GM18507 (cell line): ENCODE measurements at places on chromosomes 2 and 18.

DNA sequence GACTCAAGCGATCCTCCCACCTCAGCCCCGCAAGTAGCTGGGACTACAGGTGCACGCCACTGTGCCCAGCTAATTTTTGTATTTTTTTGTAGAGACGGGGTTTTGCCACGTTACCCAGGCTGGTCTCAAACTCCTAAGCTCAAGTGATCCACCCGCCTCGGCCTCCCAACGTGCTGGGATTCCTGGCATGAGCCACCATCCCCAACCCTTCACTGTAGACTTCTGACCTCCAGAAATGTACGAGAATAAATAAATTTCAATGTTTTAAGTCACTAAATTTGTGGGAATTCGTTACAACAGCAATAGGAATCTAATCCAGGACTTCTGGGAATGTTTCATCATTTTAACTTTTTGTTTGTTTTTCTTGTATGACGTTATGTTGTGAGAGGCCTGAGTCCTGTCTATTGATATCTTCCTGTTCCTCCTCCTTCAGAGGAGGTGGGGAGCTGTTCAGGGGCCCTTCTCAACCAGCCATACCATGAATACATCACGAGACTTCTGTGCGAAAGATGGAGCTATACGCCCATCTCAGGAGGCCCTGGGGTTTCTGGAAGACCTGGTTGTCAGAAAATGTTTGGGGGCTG is 40.0 kb downstream of the TEX44 start:
- no peak for DNase-seq

DNA sequence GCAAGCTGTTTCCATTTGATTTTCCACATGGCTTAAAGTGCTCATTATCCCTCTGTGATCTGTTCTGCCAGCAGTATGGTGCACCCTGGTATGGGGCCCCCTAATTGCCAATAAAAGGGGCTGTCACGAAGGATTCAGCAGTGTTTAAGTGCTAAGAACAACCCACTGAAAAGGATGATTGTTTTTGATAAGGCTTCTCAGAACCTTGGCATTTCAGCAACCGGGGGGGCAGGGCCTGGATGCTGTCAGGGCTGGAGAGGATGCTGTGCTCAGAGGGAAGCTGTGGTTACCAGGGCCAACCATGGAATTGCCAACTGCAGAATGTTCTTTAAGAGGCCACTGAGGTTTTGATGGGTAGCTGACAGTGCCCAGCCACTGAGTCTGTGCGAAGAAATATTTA is 117.8 kb downstream of the CTIF start:
- no peak for DNase-seq

DNA sequence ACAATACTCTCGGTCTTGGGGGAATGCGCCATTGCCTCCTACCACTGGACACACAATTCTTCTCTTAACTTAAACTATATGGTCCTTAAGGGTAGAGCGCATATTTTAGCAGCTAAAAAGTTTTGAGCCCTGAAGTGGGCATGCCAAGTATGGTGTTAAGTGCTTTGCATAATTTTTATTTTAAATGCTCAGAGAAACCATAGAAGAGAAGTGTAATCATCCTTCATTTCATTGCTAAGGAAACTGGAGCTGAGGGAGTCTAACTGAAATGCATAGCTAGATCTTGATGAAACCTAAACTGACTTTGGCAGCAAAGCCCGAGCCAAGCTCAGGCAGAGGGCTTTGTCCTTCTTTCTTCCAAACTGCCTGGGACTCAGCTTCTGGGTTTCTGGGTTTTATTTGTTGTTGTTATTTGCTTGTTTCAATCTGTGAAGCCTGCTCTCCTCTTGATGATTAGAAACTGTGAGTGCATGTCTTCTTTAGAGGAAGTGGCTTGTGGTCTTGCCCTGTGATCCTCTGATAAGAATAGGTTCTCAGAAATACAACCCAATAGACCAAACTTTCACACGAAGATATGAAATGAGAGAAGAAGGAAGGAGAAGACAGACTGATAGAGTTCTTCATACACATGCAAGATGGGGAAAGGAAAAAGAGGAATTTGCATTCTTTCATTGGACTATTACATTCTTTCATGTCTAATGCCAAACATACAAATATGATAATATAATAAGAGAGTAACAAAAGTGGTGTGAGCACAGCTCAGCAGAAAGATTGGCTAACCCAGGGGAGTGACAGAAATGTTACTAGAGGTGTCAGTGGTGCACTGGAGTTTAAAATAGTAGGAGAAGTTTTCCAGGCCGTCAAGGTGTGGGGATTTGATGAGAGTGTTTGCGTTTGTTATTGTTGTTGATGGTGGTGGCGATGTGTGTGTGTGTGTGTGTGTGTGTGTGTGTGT is 7.5 kb upstream of the RNF144A start:
- DNase-seq = no peak

- no peak for DNase-seq
These were observed 268.4 kb downstream of the METTL4 start for GRCh38 chr18:2302628-2303516.

GRCh38 chr18:76378526-76379215 is 116.4 kb downstream of the ZNF516 start:
- no peak for DNase-seq

DNA sequence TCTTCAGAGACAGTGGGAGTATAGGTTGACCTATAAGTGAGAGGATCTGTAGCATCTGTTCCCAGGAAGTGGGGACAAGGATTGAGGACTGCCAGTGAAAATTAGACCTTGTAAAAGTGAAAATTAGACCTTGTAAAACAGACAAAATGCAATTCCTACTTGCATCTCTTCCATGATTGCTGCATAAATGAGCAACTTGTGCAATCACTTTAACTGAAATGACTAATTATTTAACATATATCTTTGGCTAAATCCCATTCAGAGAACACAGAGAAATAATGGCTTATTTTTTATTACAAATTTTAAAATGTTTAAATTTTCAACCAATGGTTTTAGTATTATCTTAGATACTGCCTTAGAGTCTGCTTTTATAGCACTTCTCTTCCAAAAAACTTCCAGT is 67.2 kb upstream of the NABP1 start:
- no peak for DNase-seq

DNA sequence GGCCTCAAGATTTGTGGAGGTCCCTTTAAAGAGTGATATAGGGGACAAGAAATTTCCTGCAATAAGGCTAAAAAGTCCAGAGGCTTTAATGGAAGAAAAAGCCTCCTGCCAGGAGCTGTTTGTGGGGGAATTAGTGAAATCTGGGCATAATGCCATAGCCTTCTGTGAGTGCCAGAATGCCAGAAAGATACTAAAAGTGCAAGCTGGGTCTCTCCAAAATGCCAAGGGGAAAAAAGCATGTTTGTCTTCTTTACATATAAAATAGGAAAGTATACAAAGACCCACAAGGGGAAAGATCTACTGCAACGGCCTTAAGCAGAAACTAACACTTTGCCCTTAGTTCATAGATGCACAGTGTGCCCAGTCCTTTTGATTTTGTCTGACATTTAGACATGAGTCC is 647.7 kb upstream of the ZNF804A start:
- DNase-seq = no peak

GRCh38 chr2:37894047-37894446 is 31.0 kb upstream of the RMDN2 start:
- DNase-seq = no peak

DNA sequence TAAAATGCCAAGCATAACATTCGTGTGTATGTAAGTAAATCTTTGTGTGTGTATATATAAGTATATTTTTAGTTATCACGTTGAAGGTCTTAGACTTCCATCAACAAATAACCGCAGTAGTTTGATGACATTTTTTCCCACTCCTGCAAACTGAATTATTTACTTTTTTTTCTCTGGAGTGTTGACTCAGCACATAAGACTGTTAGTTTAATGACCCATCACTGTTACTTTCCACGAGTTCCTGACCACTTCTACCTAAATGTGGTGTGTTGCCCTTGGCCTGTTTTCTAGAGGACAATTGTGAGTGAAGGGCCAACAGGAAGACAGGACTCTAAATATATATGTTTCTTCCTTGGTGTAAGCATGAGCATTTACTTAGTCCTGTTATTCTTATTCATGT is 71.3 kb upstream of the TXNDC2 start:
- no peak for DNase-seq

DNA sequence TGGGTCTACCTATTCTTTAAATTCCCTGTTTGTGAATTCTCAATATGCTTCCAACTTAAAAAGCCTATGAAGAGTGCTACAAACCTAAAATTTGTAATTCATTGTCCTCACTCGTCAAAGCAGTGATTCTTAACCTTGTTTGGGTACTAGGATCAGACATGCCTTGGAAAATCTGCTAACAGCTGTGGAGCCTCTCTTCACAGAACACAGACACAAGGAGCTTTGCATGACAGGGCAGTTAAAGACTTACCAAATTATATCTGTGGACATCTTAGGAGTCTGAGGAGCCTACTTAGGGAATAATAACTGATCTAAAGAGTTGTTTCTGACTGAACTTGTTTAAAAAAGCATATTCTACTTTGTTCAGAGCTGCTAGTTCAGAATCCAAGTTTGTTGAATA is 38.1 kb downstream of the TMEM87B start:
- DNase-seq = no peak

- no peak for DNase-seq
These were observed 36.3 kb downstream of the SLC35F5 start for GRCh38 chr2:113720167-113720566.

DNA sequence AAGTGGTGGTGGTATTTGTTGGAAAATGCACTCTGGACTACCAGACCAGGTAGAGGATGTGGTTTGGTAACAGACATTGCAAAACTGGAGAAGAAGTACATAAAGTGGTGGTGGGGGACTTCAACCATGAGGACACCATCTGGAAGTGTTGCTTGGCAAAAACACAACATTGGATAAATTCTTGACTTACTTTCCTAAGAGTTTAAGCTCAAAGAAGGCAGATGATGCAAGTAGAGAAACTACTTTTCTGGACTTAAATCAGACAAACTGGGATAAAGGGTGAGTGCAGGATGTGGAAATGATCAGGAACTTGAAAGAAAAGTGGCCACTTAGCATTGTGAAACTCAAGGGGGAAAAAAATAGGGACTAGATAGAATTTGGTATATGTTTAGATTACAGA is 487.4 kb downstream of the ZEB2 start:
- no peak for DNase-seq

DNA sequence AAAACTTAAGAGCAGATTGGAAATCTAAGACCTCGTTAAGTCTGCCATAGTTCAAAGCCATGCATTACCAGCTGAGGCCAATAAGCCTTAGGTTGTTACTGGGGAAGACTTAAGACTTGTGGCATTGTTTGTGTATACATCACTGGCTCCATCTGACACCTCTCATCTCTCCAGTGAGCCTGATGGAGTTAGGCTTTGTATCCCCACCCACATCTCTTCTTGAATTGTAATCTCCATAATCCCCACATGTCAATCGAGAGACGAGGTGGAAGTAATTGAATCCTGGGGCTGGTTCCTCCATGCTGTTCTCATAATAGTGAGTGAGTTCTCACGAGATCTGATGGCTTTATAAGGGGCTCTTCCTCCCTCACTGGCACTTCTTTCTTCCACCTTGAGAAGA is 404.6 kb downstream of the ARHGAP15 start:
- DNase-seq = no peak

DNA sequence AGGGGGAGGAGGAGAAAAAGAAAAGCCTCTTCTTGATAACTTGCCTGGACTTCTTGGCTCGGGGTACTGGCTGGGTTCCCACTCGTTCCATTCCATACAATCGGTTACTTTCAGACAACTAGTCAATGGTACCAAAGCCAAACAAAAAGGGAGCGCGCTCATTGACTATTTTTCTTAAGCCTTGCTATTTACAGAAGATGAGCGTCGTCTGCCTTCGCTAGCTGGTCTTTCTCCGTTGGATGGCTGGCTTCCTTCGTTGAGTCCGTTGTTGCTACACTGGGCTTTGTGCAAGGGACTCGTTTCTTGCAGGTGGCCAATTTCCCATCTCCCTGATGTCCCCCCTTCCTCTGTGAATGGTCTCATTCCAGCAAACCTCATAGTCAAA is 260.4 kb downstream of the ZNF516 start:
- no peak for DNase-seq

GRCh38 chr2:25822190-25823117 is 55.8 kb downstream of the ASXL2 start:
- no peak for DNase-seq

DNA sequence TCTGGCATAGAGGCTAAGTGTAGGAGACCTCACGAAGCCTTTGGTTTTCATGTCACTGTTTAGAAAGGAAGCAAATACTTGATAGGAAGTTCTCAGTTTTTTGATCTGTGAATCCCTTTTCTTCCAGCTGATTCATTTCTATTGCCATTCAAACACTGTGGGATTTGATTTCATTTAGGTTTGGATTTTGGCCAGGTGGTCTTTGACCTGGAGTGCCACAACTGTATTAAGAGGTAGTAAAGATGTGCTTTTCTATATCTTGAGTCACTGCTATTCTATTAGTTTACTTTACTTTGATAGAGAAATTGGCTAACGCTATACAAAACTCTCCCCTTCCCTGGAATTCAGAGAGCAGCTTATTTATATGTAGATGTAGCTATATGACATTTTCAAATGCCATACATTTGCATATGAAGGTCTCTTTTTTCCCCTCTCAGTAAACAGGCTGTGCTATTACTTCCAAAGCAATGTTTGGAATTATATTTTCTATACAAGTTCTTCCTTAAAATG is 132.4 kb upstream of the CAVIN2 start:
- DNase-seq = no peak

DNA sequence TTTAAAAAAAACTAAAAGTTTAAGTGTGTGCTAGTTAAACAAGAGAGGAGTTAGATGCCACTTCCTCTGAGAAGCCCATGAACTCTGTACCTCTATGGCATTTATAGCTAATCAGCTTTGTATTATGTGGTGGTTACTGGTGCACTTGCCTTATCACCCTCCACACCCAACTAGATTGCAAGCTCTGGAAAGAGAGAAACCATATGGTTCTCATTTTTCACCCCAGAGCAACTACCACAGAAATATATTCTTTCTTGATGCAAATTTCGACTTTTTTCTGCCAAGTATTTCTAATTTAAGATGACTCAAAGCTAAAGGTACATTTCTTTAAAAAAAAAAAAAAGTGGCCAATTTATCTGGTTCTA is 24.2 kb downstream of the RAPH1 start:
- DNase-seq = no peak

GRCh38 chr18:11124054-11124453 is 25.3 kb downstream of the PIEZO2 start:
- no peak for DNase-seq

DNA sequence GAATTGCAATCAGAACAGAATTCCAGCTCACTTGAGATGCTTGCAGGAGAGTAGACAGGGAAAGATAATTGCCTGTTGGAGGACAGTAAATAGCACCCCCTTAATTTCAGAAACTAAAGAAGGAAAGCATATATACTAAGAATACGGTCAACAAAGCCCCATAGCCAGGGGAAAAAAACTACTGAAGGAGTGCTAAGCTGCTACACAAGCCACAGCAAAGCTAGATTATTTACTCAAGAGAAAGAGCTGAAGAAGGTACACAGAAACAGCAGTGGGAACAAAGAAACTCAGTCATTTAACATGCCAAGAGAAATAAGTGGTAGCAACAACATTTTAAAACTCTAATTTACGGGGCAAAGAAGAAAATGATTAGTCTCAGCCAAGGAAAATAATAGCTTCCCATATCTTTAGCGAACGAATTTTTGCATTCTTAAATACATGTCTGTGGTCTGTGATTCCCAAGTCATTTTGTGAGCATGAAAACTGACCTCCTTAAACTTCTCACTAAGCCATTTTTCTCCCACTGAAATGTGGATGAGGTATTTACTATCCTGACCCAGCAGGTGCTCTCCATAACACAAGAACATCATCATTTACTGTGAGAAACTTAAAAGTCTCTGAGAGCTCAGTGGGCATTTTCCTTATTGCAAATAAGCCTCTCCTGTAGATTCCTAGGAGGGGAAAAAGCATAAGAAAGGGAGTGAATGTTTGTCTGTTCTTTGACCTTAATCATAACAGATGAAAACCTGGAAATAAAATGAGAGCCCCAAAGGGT is 196.0 kb downstream of the PAX3 start:
- no peak for DNase-seq

- DNase-seq = no peak
These were observed 160.3 kb downstream of the EN1 start for GRCh38 chr2:118687192-118687591.
